Central memory CD8-positive, alpha-beta T cell (primary cell): ENCODE measurements at places on chromosomes 7 and 10.

GRCh38 chr10:60944058-60944909 lies at the start of gene RHOBTB1:
RHOBTB1 (minus strand) TSS chr10:60944185; CDS start chr10:60911542, 32,643 bp downstream.
- DNase-seq, result no peak

DNA sequence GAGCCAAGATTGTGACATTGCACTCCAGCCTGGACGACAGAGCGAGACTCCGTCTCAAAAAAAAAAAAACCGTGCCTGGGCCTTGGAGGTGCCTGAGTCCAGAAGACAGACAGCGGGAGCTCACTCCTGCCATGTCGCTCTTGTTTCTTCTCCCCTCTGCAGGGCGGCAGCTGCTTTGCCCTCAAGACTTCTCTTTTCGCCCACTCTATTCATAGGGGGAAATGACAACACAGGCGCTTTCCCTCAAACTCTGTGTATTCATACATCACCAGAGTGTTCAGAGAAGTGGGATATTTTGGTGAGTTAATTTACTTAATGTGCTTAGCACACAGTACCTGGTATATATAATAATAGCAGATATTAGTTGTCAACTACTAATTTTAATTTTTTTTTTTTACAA lies 44.5 kb downstream of the FOXK1 start:
- no peak for DNase-seq

DNA sequence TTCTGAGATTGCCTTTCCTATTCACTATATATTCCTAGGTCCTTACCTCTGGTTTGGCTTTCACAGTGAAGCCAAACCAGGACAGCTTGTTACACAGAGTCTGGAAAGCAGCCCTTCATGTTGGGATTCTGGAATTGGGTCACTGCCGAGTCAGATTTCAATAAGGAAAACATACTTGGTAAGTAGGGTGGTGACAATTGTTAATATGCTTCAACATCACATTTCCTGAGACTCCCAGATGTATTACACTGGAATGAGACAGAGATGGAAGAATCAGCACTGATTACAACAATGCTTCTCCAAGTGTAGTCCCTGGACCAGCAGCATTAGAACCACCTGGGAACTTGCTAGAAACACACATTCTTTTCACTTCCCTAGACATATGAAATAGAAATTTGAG lies 268.9 kb upstream of the SEMA3C start:
- DNase-seq, result no peak

- no peak for DNase-seq
Measured at GRCh38 chr7:68697796-68698280, 900.4 kb upstream of the AUTS2 start.

- DNase-seq, result no peak
Measured at GRCh38 chr7:80619741-80620140, 18.7 kb upstream of the CD36 start.

DNA sequence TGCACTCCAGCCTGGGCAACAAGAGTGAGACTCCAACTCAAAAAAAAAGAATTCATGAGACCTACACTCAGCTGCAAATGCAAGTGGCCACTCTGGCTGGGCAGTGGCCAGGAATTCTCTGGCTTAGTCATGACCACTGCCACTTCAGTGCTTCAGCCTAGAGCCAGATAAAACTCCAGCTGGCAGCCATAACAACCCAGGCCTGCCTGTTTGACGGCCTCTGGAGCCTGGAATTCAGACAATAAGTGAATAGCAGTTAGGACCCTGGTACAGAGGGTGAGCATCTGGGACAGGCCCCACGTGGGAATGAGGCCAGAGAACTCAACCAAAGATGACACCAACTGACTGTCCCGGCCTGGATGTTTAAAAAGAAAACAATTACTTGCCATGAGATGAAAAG lies 18.9 kb downstream of the RCC1L start:
- DNase-seq, result no peak

DNA sequence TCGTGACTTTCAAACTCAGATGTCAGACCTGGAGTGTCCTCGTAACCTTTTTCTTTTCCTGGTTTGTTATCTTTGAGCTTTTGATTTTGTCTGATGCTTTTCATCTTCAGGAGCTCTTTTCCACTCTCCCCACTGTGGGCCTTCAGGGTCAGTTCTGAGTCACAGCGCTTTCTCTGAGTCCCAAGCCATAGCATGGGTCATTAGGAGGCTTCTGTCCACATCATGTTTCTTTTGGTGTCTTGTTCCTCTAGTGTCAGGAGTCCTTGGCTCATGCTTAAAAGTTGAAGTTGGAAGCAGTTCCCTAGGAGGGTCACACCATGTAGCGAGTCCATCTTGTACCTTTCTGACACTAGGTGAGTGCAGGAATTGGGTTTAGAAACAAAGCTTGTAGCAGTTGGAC lies 40.3 kb downstream of the DAGLB start:
- no peak for DNase-seq

GRCh38 chr7:32591938-32592337 lies 96.6 kb downstream of the AVL9 start:
- no peak for DNase-seq

DNA sequence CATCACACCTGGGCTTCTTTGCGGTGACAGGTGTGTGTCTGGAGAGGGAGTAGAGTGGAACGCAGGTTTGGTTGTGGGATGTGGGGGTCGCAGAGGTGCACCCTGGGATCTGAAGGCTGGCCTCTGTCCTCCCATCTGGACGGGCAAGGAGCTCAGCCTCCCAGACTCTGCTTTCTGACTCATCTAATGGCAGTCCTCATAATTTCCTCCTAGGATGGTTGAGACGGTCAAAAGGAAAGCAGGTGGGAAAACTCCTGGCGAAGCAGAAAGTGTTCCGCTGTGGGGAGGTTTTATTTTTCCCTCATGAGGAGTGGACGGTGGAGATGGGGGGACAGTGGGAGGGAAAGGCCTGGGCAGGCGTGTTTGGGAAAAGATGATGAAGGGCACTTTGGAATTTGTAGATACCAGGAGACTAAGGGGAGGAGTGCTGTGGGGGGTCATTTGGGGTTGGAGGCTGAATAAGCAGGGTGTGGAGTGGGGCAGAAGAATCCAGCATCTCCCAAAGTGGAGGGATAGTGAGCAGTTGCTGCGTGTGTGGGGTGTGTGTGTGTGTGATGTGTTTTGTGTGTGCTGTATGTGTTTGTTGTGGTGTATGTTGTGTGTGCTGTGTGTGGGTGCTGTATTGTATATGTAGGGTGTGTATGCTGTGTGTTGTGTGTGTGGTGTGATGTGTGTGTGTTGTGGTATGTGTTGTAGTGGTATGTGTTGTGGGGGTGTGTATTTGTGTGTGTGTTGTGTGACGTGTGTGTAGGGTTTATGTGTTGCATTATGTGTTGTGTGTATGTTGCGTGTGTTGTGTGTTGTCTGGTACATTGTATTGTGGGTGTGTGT lies 97.2 kb upstream of the PODXL start:
- DNase-seq, result no peak

DNA sequence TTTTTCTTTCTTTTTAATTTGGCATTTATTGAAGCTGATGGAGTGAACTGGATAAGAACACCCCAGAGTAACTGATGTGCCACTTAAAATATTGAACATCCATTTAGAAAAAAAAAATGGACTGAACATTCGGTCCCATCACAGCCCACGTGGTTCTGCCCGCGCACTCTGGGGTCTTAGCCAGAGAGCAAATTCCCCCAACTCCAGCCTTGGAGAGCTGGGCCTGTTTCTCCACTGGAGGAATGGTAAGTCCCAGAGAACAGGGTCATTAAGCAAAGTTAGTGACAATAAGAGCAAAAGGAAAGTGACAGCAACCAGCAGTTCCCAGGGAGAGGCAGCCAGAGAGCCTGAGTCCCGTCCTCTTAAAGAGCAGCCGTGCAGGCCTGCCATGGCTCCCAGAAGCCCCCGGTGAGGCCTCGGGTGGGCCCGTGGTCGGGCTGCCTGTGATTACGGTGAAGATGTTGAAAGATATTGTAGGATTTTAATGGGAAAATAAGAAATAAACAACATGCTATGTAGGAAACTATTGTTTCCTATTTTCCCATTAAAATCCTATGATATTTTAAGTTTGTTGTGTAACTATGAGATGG lies 487.9 kb upstream of the MKI67 start:
- no peak for DNase-seq
